ENCODE measurements at places on chromosomes 11 and 22.

- peak; percentile 26 for DNase-seq
Measured at GRCh38 chr11:2269601-2270321, 627 bp downstream of the ASCL2 start.

- no peak for DNase-seq
Measured at GRCh38 chr11:120682866-120683265, 171.3 kb downstream of the GRIK4 start.

DNA sequence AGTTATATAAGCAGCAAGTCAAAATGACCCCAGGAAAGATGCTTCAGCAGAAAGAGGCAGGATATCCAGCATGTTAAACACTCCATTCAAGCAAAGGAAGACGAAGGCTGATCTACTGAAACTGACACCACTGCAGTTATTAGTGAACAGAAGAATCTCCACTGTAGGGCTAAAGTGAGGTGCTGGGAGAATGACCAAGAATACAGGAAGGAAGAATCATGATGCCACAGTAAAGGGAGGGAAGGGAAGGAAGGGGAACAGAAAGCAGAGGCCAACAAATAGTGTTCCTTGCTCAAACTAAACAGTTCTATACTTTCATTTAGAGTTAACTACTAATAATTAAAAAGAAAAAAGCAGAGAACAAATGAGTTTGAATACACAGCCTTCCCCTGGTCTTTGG lies 92.5 kb downstream of the SIK3 start:
- DNase-seq, result no peak

DNA sequence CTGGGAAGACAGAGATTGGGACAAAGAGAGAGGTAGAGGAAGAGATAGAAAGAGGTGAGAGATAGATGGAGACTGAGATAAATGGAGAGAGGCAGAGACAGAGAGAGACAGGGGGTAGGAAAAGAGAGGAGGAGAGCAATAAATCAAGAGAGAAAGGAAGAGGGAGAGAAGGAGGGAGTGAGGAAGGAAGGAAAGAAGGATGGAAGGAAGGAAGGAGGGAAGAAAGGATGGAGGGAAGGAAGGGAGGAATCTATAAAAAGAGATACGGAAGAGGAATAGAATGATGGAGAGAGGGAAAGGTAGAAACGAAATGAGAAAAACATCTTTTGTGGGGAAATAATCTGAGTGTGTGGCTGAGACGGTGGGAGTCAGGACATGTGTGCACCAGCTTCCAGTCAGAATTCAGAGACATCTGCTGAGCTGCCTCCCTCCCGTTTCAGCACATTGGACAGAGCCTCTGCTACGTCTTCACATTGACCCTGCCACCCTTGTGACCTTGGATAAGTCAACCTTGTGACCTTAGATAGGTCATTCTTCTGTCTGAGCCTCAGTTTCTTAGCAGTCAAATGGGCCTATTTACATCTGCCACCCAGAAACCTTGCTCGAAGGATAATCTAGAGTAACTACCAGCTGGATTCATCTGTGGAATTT lies 417.8 kb downstream of the MIAT start:
- DNase-seq, result no peak

GRCh38 chr22:41939981-41940831 lies 6.7 kb downstream of the CENPM start:
- peak; percentile 85 for DNase-seq

DNA sequence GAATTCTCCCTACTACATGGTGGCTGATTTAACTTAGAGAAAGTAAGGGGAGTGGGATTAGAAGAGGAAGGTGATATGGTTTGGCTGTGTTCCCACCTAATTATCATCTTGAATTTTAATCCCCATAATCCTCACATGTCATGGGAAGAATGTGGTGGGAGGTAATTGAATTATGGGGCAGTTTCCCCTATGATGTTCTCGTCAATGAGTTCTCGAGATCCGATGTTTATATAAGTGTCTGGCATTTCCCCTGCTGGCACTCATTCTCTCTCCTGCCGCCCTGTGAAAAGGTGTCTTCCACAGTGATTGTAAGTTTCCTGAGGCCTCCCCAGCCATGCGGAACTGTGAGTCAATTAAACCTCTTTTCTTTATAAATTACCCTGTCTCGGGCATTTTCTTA lies 169.3 kb downstream of the CASP12 start:
- DNase-seq, result no peak

GRCh38 chr11:94516725-94517124 lies 4.5 kb downstream of the C11orf97 start:
- no peak for DNase-seq

GRCh38 chr22:26360169-26360885 lies 68.7 kb upstream of the ASPHD2 start:
- peak; percentile 31 for DNase-seq

DNA sequence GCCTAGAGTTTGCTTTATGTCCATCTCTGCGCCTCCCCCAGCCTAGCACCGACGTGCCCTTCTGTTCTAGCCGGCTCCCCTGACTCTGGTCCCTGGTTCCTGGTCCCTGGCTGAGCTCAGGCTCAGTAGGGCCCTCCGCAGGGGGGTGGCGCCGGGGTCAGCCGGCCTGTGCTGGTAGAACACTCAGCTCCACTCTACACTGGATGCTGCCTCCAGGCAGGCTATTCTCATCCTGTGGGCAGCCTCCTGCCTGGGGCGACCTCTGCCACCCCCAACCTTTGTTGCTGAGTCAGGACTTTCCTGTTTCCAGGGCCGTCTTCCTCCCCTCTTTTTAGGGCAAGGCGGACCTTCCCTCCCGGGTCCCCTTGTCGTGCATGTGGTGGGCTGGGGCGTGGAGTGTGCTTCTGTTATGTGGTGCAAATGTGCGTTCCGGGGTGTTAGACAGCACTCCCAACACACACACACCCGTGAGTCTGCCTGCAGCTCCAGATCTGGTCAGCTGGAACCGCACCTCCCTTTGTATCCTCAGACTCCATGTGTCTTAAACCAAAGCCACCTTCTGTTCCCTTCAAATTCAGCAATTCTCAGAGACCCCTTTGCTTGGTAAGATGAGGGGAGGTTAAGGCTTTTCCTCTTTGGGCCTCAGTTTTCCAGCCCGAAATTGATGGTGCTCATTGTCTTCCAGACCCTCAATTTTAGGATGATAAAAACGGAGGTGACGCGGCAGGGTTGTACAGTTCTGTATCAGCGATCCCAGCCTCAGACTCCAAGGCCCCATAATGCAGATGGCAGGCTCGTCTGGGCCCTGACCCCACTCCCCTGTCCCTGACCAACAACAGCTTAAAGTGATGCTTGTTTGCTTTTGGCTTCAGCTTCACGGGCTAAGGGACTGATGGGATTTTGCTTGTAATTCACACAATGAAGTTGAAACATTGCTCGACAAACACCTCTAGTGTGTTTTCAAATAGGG lies 1327.9 kb downstream of the BRD1 start:
- DNase-seq, result no peak

GRCh38 chr11:86934582-86934900 lies 20.7 kb downstream of the FZD4 start:
- no peak for DNase-seq

- peak; percentile 58 for DNase-seq
Measured at GRCh38 chr11:46121724-46122477, 647 bp upstream of the PHF21A start.

DNA sequence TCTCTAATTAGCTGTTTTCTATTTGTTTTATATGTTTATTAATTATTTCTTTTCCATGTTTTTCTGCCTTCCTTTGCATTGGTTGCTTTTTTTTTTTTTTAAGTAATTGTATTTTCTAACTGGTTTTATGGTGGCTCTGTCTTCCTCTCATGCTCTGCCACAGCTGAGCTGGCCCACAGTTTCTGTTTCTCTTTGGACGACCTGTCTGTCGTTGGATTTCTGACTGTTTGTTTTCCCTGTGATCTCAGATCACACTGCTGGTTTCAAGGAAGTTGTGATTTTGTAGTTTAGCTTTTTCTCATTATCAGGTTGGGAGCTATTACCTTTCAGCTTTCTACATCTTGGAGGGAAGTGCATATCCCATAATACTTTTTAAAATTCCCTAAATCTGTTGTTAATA lies 15.9 kb upstream of the OR6M1 start:
- no peak for DNase-seq

GRCh38 chr11:420054-420910 lies 5.5 kb upstream of the SIGIRR start:
- DNase-seq, result no peak

Data from activated T-helper 1 cell treated with Interleukin-2 at 50 U/mL for 16 hours (primary cell).